ENCODE measurements at places on chromosomes 1 and 21.

- no peak for DNase-seq
Measured at GRCh38 chr1:109371341-109371739, 26.4 kb downstream of the SORT1 start.

- DNase-seq = no peak
Measured at GRCh38 chr1:214515544-214516433, 35.6 kb downstream of the PTPN14 start.

GRCh38 chr1:92123868-92124267 lies 43.7 kb downstream of the BTBD8 start:
- DNase-seq = no peak

- DNase-seq = no peak
Measured at GRCh38 chr1:181712711-181713110, 229.4 kb downstream of the CACNA1E start.

DNA sequence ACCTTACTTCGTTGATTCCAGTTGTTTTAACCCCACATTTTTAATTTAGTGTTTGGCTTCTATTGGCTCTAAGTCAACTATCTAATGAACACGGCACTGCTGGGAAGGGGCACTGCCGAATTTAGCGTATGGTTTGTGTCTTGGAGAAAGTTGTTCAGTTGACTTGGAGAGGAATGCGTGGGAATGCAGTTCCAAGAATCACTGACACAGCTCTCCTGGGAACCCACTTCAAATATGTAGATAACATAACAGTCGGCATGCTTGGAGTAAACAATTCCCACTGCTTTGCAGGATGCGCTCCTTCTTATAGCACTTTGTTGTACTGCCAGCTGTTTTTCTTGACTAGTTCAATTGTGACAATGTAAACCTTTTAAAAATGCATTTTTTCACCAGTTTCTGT lies 104.3 kb downstream of the RYR2 start:
- DNase-seq = no peak

DNA sequence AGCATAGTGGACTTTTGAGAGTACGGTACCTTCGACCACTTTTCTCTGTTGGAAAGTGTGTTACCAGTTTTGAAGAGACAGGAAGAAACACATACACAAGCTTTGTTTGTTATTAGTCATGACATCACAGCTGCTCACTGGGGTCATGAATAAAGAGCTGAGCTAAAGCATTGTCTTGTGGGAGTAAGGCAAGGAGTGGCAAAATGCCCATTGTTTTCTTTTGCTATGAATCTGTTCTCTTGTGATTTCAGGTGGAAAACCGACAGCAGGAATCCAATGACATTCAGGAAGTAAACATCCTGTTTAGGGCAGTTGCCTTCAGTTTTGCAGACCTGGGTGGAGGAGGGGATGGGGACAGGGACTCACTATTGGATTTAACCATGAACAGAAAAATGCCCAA lies 66.2 kb downstream of the RGL1 start:
- DNase-seq = no peak

DNA sequence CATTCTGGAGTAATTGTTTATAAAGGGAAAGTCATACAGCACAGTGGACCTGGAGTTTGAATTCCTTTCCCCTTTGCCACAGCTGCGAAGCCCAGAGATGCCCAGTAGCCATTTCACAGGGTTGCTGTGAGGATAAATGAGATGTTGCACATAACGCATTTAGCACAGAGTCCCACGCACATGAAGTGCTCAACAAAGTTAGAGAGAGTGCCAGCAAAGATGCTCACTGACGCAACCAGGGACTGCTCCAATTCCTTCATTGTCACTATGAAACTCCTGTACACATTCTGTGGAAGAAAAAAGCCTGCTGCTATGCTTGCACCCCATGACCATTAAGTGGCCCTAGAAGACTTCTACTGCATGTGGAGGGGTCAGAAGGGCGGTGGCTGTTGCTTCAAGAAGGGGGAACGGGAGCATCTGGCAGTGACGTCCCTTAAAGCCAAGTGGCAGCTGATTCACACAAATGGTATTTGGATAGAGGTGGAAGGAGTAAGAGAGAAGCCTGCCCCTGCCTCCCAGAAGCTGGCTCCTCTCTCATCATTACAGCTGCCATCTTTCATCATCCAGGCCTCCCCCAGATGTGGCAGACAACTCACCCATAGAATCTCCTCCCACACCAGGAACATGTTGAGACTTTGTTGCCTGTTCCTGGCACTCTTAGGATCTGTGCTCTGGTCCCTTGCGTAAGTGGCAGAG lies 26.5 kb upstream of the VAV3 start:
- no peak for DNase-seq

DNA sequence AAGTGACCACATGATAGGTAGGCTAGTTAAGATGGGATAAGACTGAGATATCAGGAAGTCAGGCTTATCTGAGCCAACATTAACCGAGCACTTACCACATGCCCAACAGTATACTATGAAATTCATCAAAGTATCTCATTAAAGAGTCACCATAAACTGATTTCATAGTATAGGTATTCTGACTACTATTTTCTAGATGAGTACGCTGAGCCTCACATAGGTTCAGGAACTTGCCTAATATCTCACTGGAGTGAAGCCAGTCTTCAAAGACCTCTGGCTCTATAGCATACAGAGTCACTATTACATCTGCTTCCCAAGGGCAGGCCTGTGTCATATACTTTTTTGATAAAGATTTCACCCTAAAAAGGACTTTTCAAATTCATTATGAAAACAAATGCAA lies 115.6 kb upstream of the NGF start:
- no peak for DNase-seq

GRCh38 chr1:1517973-1518620 lies 6.1 kb downstream of the ATAD3A start:
- DNase-seq = no peak

DNA sequence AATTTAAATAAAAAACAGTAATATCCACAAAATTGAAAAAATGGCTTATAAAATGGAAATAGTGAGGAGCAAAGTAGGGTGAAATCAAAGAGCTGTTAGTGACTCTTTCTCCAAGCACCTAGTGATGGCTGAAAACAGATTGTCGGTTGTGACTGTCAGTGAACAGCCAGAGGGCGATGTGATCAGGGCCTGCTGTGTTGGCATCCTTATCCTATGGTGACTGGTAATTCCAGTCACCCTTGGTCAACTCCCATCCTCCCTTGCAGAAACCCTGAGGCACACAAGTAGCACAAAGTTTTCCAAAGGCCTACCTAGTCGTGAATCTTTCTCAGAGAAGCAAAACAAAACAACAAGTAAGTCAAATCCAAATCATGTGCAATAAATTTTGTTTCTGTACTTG lies 599.8 kb upstream of the CXADR start:
- no peak for DNase-seq

DNA sequence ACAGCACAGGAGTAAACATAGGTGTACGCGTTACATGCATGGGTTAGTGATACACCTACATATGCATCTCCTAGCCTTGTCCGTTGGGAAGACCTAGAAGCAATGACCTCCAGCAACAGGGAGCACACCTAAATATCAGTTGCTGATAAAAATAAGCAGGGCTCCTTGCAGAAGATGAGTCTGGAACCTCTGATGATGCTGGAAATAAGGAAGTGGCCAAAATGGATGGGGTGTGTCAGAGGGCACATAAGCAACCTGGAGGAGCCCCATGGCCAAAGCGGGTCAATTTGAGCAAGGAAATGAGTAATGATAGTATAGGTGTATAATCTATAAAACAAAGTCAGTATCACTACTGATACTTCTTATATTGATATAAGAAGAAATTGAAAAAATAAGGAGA lies 13.7 kb downstream of the ADARB1 start:
- no peak for DNase-seq

DNA sequence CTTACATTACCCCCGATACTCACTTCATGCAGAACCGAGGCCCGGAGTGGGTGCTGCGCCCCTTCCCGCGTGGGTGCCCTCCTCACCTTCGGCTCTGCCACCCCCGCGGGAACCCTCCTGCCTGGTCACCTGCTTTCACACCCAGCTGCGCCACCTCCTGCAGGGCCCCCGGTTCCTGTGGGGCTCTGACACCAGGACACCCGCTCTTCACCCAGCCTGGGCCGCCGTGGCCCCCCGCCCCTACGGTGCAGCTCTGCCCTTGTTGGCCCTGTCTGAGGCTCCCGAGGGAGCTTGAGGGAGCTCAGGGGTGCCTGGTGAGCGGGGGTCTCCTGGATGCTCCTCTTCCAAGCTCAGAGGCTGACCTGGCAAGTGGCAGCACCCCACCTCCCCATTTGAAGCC lies 19.0 kb downstream of the RRP1 start:
- no peak for DNase-seq

- no peak for DNase-seq
Measured at GRCh38 chr1:26290122-26290881, 10.4 kb downstream of the SH3BGRL3 start.

GRCh38 chr1:86387916-86388627 lies 8.1 kb downstream of the ODF2L start:
- no peak for DNase-seq

GRCh38 chr1:240831191-240831631 lies 219.3 kb upstream of the GREM2 start:
- no peak for DNase-seq

- DNase-seq = no peak
Measured at GRCh38 chr1:73066866-73067265, 784.5 kb upstream of the NEGR1 start.

DNA sequence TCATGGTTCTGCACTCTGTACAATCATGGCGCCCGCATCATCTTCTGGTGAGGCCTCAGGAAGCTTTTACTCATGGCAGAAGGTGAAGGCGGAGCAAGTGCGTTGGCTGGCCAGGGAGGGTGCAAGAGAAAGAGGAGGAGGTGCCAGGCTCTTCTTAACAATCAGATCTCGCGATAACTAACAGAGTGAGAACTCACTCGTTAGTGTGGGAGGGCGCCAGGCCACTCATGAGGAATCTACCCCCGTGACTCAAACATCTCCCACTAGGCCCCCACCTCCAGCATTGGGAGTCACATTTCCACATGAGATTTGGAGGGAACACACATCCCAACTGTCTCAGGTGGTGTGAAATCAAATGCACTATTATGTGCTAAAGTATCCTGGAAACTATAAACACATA lies 220.2 kb upstream of the CSF3R start:
- no peak for DNase-seq

DNA sequence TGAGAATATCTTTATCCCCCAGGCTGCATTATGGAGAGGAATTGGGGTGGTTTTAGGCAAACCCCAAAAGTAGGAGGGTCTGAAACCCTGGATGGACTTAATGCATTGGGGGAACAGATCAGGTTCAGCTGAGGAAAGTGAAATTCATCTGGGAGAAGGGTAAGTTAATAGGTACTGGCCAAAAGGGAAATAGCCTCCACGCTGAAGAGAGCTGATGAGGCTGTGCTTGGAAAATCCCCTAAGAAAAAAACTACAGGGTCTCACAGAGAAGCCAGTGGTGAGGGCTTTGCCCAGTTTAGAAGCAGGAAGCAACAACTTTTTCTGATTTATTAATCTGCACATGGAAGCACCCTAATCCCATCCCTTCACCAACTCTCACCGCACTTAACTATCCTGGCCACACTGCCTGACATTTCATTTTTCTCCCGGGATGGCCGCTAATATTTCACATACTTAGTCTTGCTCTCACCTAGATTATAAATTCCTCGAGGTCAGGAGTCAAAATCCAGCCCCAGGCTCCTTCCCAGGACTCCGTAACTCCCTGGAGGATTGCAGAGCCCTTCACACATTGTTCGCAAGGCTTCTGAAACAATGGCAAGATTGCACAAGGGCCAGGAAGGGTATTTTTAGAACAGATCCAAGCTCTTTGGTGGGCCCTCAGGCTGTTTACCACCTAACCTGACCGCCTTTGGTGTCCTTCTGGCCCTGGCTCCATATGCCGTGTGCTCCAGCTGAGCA lies 60.9 kb upstream of the TARBP1 start:
- DNase-seq = no peak

DNA sequence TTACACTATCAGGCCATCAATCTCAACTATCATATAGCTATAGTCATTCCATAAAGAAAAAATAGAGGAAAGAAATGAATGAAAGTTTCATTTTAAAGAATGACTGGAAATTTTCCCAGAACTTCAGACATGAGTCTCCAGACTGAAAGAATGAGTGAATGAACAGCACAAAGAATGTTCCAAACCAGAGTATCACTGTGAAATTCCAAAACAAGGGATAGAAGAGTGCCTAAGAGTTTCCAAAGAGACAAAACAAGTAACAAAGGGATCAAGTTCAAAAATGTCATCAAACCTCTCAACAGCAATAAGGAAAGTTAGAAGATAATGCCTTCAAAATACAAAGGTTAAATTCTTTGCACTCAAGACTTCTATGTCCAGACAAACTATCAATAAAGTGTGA lies 114.9 kb downstream of the DENND1B start:
- DNase-seq = no peak

- no peak for DNase-seq
Measured at GRCh38 chr1:14567056-14567455, 31.4 kb upstream of the KAZN start.

DNA sequence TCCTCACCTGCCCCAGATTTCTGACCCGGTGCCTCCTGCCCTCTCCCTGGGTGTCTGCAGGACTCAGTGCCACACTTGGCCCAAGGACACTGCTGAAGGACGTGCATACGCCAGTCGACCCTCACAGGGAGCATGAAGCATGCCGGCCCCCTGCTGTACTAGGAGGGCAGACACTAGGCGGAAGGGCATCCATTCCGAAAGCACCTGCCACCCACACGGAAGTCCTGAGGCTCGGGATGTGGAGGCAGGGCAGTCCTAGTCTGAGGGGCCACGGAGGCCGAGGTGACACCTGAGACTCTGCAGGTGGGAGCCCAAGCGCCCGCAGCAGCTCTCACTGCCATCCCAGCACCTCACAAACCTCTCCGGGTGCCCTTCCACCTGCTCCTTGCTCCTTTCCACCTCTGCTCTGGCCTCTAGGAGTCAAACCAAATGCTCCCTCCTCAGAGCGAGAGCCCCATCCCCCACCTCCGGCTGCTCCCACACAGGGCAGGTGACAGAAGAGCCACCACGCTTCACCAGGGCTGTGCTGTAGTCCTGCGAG lies 2.4 kb downstream of the NPHP4 start:
- no peak for DNase-seq

GRCh38 chr1:70890408-70890807 lies 157.2 kb downstream of the PTGER3 start:
- no peak for DNase-seq

DNA sequence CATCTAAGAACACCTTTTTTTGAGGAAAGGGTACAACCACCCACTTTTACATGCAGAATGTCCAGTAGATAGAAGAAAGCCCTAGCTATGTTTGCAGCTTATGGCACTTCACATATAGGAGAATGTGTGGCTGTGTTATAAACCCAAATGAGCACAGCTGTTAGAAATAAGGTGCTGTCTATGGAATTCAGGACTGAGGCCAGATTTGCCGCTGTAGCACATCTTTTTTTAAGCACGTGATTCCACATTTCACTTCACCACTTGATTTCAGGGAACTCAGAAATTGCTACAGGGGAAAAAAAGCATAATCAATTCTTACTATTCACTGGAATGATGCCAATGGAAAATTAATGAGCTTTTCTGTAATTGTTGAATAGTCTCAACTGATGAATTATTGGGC lies 147.2 kb upstream of the ADAMTS5 start:
- DNase-seq = no peak

GRCh38 chr1:37354876-37355650 lies 119.3 kb upstream of the ZC3H12A start:
- DNase-seq = no peak

GRCh38 chr1:26169198-26169554 lies 413 bp upstream of the C1orf232 start:
- DNase-seq = no peak

- DNase-seq = no peak
Measured at GRCh38 chr1:89802841-89803240, 18.0 kb upstream of the LRRC8D start.

- DNase-seq = no peak
Measured at GRCh38 chr21:25005388-25005787, 601.9 kb downstream of the MRPL39 start.

Data from GM12864 (cell line).